ENCODE measurements at places on chromosomes 4 and X.

DNA sequence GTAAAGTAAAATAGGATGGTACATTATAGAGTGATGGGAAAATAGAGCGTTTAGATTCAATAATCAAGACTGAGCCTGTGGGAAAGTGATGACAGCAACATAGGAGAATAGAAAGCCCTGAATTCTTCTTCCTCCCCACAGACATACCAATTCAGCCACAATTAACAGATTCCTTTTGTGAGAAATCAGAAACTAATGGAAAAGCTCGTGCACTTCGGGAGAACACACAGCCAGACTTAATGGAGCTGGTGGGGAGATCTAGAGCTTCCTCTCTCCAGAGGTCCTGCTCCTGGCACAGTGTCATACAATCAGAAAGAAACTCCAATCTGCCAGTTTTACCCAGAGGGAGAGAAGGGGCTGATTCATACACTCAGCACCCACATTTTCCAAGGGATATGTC is 676.3 kb upstream of the BOD1L1 start:
- DNase-seq: no peak

DNA sequence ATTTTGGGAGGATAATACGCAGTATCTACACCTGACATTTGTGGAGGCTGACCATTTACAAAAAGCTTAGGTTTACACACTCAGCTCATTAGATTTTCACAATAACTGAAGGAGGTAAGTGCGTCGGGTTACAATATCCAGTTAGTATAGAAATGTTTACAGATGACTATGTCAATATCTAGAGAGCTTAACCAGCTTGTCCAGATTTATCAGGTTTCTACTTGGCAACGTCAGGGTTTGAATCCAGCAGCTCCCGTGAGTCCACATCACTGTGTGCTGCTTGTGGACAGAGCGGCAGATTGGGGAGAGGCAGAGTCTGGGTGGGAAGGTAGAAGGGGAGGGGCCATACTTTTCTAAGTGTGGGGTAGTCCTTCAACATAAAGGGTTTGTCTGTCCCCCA is 28.3 kb downstream of the ARHGAP10 start:
- no peak for DNase-seq

DNA sequence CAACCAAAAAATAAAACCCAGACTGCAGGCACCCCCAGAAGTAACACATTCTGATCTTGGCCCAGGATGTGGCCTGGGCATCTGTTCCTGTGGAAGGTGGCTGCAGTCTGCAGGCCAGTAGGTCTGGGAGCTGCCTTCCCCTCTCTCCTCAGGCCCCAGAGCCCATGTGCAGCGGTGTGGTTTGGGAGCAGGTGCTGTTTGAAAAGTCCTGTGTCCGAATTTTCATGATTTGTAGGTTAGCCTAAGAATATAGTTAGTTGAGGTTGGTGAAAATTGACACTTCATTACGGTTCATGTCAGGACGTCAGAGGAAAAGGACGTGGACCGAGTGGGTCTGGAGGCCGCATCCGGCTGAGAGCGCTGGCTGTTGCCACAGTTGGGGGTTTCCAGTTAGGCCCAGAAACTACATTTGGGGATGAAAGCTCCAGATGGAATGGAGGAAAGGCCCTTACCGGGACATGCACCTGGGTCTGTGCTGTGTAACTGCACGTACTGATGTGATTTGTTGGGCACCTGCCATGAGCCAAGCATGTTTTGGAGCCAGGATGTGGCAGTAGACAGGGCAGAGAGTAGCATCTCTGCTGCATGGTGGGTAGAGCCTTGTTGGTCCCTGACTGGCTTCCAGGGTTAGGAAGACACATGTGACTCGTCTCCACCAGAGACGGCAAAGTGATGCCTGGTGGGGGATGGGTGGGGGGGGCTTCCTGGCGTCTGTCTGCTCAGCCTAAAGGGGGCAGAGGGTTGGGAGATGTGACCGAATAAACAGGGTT is 21.7 kb upstream of the HGFAC start:
- DNase-seq: no peak

GRCh38 chr4:27407616-27408015 is 547.0 kb downstream of the STIM2 start:
- DNase-seq: no peak

DNA sequence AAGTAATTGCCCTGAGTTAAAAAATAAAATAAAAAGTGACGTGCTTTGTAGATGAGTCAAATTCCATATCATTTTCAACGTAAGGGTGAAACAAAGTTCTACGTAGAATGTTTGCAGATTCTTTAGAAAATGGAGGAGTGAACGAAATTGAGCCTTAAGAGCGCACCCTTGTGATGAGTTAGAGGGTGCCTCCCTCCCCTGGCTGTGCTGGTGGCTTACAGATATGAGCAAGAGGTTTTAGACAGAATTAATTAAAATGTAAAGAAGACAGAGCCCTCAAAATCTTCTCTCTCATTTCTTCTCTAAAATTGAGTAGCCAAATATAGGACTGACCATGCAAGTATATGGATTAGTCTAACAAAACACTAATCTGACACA is 30.2 kb upstream of the LGI2 start:
- no peak for DNase-seq

- peak; percentile 23 for DNase-seq
These were observed 1.6 kb downstream of the OTUD4 start for GRCh38 chr4:145178740-145179280.

DNA sequence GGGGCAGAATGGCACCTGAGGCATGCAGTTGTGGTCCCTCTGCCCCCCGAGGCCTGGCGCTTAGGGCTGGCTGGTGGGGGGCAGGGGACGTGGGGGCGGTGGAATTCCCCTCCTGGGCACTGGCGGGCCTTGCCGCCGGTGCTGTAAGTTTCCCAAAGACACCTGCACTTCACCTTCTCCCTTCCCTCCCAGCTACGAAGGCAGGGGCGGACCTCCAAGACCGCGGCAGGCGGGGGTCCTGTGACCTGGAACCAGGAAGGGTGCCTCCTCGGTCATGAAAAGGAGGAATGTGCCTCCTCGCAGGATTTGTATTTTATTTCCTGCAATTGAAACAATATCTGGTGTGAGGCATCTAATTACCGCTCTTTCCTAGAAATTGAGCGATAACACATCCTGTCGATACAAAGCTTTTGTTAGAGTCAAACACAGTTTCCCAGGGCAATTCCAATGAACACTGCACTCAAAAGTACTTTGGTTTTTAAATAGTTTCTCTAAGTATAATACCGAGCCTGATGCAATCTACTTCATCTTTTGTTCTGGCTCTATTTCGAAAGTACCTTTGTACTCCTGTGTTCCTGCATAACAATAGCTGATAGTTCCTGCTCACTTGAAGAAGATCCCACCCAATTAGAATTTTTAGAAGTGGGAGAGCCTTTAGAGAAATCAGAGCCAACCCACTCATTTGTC is 12.3 kb upstream of the ADRA2C start:
- no peak for DNase-seq

- no peak for DNase-seq
These were observed 629.5 kb upstream of the AMOT start for GRCh38 chrX:113470166-113470565.

GRCh38 chr4:165600959-165601683 is 222.3 kb downstream of the CPE start:
- DNase-seq: no peak

GRCh38 chr4:41331224-41331623 is 74.5 kb downstream of the UCHL1 start:
- DNase-seq: no peak

GRCh38 chr4:184448821-184449220 is 25.5 kb downstream of the IRF2 start:
- DNase-seq: peak; percentile 90

Data from suppressor macrophage treated with lipopolysaccharide for 4 hours (primary cell).